Activated CD4-positive, alpha-beta T cell treated with anti-CD3 and anti-CD28 coated beads, Interleukin-2, amount 10 ng/mL, durations not matched to agents 7 days and 5 days (primary cell): ENCODE measurements at places on chromosomes 7 and 10. TPM values are rescaled to one million over a fixed set of nuclear protein-coding genes. Genes with fewer than 3 reads are reported as not detected.

Gene EBLN1
- total RNA-seq: not detected

Gene SLC18A2
- total RNA-seq: not detected

Gene FGFR2
- not detected for total RNA-seq

Gene MARCHF5
- total RNA-seq: 15.1 TPM

Gene TMEM196
- total RNA-seq: not detected

Gene KEL
- 0.15 TPM for total RNA-seq

Gene TMEM139
- 0.57 TPM for total RNA-seq

Gene OGDHL
- total RNA-seq: not detected

Gene ASAH2B
- total RNA-seq: 3.3 TPM

Gene CYP2C19
- total RNA-seq: not detected

Gene GPR37
- total RNA-seq: not detected

Gene GARIN1A
- total RNA-seq: 0.92 TPM

Gene HMX2
- total RNA-seq: not detected

Gene FAM237B
- not detected for total RNA-seq

Gene INMT
- 1.3 TPM for total RNA-seq

Gene NEBL
- total RNA-seq: not detected

Gene CFAP43
- total RNA-seq: not detected

Gene LRRC18
- not detected for total RNA-seq

Gene FEZF1
- total RNA-seq: not detected

Gene INSYN2A
- not detected for total RNA-seq

Gene GNAI1
- total RNA-seq: 0.45 TPM

Gene NUTM2D
- total RNA-seq: 1.5 TPM

Gene HTR5A
- total RNA-seq: not detected

Gene SNX10
- total RNA-seq: 28.1 TPM

Gene ZNF804B
- total RNA-seq: not detected

Gene PPP1R17
- total RNA-seq: not detected

Gene PRLHR
- total RNA-seq: not detected

Gene TRPV5
- total RNA-seq: not detected

Gene EVX1
- not detected for total RNA-seq

Gene PDIA4
- total RNA-seq: 94.8 TPM

Gene ZNF487
- 5.6 TPM for total RNA-seq

Gene DYDC2
- total RNA-seq: not detected

Gene CEP55
- total RNA-seq: 92.3 TPM

Gene VWC2
- total RNA-seq: not detected

Gene STOX1
- total RNA-seq: 1.1 TPM

Gene C7orf57
- 0.10 TPM for total RNA-seq
